ENCODE measurements at places on chromosomes 12 and 14.

- DNase-seq = peak; percentile 94
Observed at GRCh38 chr12:12704593-12705230, 8.7 kb upstream of the GPR19 start.

- DNase-seq = peak; percentile 75
Observed at GRCh38 chr12:12839873-12840579, 26.9 kb downstream of the DDX47 start.

DNA sequence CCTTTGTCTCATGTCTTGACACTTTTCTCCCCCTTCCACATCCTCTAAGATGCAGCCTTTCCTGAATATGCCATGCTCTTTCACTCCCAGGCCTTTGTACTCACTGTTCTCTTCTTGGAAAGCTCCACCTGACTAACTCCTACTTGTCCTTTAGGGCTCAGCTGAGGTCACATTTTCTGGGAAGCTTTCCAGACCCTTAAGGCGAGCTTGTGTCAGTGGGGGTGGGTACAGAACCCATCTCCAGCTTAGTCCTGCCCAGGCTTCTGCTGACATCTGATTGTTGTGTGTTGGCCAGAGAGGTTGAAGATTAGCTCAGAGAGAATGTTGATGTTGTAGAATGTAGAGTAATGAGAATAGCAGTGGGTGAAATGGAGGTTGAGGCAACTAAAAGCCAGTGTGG lies 2.9 kb upstream of the TSFM start:
- DNase-seq = no peak

GRCh38 chr12:57869298-57869926 lies 22.9 kb upstream of the CTDSP2 start:
- no peak for DNase-seq

- no peak for DNase-seq
Observed at GRCh38 chr14:31047503-31047902, 21.3 kb upstream of the STRN3 start.

DNA sequence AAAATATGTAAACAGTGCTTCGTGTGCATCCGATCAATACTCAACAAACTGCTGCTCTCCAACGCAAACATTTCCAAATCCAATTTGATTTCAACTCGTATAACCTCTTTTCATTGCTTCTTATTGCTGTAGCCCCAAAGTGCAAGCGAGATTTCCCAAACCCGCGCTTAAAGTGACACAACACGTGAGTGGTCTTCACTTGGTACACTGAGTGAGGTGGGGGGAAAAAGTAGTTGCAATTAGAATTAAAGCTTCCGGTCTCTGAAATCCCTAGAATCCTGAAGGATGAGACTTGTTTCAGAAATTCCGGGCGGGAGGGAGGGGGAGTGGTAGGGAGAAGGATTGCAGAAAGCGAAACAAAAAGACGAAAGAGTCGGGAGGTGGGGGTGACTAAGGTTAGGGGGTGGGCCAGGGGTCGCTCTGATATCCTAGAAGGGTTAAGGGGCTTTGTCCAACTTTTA lies 387.5 kb downstream of the BCAT1 start:
- peak; percentile 14 for DNase-seq

GRCh38 chr12:39401459-39401858 lies 41.5 kb downstream of the KIF21A start:
- peak; percentile 9 for DNase-seq

DNA sequence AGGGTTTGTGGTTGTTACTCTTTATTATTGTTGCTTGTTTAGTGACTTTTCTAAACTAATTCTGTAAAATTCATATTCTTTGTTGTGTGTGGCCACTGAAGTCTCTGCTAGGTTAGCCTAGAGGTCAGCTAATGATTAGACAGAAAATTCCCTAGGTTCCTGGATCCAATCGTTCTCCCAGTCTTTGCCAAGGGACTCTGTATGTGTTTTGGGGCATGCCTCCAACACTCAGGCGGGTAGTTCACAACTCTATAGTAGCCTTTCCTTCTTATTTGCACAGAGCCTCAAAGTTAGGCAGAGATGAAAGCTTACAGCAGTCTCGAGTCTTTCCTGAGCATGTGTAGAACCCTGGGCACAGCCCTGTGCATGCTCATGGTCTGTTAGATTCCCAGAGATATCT lies 32.7 kb upstream of the RIN3 start:
- DNase-seq = no peak

DNA sequence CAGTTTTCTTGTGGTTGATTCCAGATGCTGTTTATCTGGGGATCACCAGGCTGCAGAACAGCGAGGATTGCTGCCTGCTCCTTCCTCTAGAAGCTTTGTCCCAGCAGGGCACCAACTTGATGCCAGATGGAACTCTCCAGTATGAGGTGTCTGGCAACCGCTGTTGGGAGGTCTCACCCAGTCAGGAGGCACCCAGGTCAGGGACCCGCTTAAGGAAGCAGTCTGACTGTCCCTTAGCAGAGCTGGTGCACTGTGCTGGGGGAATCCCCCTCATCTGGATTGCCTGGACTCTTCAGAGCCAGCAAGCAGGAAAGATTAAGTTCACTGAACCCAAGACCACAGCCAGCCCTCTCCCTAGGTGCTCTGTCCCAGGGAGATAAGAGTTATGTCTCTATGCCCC lies 1165.2 kb downstream of the FSCB start:
- no peak for DNase-seq

GRCh38 chr14:103122585-103122946 lies 695 bp upstream of the TNFAIP2 start:
- DNase-seq = no peak

DNA sequence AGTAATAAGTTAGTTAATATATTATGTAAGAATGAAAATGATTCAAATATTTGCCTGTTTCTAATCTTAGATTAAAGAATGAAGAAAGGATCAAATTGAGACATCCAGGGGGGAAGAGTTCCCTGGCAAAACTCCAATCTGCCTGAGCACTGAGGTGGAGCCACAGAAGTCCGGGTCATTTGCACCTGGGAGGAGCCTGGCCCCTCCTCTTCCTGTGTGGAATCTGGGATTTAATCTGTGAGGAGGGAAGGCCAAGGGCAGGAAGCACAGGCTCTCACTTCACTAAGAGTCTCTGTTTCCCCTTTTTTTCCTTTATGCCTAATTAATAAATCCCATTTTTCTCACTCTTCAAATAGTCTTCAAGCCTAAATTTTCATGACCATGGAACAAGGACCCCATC lies 599.5 kb downstream of the FLRT2 start:
- no peak for DNase-seq

GRCh38 chr12:24645254-24645653 lies 303.6 kb downstream of the BCAT1 start:
- no peak for DNase-seq

DNA sequence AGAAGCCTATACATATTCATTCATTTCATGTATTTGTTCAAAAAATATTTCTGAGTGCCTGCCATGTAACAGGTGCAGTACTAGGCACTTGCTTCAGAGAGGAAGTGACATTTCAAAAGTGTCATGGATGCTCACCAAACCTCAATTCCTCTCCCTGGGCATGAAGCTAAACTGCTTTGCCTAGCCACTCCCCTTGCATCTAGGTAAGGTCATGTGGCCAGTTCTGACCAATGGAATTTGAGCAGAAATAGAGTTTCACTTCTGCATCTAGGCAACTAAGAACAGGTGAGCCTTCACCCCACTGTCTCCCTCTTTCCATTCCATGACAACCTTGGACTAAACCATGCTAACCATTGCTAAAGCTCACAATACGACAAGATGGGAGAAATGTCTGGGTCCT lies 27.6 kb downstream of the TC2N start:
- DNase-seq = no peak

DNA sequence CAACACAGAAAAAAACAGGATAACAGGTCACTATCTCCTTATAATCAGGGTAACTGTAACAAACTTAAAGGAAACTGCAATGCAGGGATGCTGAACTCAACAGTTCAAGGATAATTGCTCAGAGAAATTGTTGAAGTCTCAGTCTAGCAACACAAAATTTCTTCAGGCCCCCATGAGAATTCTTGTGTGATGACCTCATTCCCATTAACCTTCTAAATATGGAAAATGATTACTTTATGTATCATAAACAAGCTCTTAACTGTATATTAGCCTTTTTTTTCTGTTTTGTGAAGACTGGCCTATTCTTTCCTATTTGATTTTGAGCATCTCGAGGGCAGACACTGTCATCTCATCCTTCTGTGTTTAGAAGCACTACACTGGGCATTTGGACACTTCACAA lies 47.1 kb downstream of the IGF1 start:
- DNase-seq = no peak

GRCh38 chr14:100622708-100623485 lies 35.7 kb upstream of the BEGAIN start:
- DNase-seq = no peak

DNA sequence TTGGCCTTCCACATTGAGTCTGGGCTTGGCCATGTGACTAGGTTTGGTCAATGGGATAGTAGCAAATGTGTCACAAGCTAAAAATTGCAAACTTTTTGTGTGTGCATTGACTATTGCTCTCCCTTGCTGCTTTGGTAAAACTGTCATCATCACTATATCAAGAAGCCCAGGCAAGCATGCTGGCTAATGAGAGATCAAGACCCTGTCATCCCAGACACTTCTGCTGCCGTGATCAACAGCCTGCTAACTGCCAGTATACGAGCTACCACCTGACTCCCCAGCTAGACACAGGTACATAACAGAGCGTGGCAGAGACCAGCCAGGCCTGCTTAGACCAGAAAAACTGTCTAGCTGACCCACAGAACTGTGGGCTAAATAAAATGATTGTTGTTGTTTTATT lies 456.7 kb upstream of the DCN start:
- no peak for DNase-seq

GRCh38 chr14:97791906-97792305 lies 994.7 kb downstream of the VRK1 start:
- DNase-seq = no peak

GRCh38 chr14:72928872-72929271 lies 2.6 kb downstream of the DCAF4 start:
- no peak for DNase-seq

- no peak for DNase-seq
Observed at GRCh38 chr14:21735200-21735599, 61.6 kb upstream of the OR4E1 start.

DNA sequence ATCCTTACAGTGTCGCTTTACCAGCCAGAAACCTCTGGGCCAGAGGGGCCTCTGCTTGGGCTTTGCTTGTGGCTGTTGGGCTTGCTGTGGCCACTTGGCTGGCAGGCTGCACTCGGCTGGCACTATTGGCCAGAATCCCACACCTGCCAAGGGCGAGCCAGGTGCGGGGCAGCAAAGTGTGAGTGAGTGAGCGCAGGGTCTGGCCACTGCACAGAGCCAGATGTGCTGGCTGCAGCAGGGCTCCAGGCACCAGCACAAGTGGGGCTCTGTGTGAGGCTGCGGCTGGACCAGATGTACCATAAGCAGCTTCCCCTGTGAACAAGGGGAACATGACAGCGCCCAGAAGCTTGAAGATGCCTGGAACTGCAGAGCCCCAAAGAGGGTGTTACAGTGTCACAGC lies 33.5 kb upstream of the ARID2 start:
- no peak for DNase-seq

DNA sequence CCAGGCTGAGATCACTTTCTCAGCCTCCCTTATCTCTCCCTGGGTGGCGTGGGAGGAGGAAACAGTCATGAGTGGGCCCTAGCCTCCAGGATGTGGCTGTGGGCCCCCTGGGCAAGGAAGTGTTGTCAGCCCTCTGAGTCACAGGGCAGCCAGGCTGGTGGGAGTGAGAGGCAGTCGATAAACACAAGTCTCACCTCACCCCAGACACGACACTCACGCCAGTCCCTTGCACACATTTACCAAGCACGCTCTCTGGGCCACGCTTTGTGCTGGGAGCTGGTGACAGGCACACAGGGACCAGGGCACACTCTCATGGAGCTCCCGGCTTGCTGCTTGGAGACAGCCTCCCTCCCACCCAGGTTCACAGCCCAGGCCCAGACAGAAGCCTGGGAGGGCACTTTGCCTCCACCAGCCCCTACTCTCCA lies 1.9 kb upstream of the KRT79 start:
- DNase-seq = peak; percentile 39

- DNase-seq = peak; percentile 41
Observed at GRCh38 chr12:79706156-79706555, 15.4 kb upstream of the PAWR start.

GRCh38 chr12:45208604-45209487 lies 7.0 kb upstream of the ANO6 start:
- DNase-seq = peak; percentile 78
